ENCODE measurements at places on chromosomes 7 and 10.

- no peak for DNase-seq
Observed at GRCh38 chr7:20320322-20320721, 10.4 kb upstream of the ITGB8 start.

GRCh38 chr7:123122916-123123315, 76.9 kb downstream of the SLC13A1 start:
- no peak for DNase-seq

DNA sequence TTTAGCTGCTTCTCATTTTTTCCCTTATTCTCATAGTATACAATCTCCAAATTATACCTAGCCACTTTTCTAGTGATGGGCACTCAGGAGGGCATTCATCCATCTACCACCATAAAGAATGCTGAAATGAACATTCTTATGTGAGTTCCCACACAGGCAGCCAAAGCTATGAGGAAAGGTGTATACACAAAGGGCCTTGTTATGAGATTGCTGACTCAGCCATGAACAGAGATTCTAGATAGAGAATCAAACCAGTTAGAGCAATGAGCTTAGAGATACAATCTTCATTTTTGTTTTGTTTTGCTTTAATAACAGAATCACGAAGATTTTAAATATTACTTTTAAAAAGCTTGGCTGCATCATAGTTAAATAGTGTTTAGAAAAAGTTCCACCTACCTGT, 54.8 kb upstream of the TNKS2 start:
- no peak for DNase-seq

- DNase-seq: no peak
Observed at GRCh38 chr10:7707858-7708622, 4.9 kb downstream of the ITIH2 start.

GRCh38 chr10:132713421-132714095, 72.4 kb downstream of the NKX6-2 start:
- DNase-seq: no peak

DNA sequence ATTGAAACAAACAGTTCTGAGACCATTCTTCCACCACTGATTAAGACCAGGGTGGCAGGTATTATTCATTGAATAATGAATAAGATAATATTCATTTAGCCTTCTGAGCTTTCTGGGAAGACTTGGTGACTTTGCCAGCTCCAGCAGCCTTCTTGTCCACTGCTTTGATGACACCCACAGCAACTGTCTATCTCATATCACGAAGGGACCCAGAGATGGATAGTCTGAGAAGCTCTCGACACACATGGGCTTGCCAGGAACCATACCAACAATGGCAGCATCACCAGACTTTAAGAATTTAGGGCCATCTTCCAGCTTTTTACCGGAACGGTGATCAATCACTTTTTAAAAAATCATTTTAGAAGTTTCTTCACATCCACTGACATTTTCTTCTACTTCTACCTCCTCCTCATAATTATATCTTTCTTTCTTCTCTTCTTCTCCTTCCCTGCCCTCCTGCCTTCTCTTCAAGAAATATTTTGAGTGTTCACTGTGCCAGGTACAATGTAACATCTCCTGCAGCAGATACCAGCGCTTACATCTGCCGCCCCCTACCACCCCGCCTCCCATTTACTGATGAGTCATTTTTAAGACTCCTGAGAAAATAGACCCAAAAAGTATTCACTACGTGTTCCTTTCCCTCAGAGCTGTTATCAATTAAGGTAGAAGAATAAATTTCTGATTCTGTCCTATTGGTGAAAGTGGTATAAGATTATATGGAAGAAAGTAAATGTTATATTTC, 101.7 kb downstream of the VTI1A start:
- DNase-seq: no peak

- peak; percentile 60 for DNase-seq
Observed at GRCh38 chr10:80454513-80455460, 677 bp downstream of the TSPAN14 start.

DNA sequence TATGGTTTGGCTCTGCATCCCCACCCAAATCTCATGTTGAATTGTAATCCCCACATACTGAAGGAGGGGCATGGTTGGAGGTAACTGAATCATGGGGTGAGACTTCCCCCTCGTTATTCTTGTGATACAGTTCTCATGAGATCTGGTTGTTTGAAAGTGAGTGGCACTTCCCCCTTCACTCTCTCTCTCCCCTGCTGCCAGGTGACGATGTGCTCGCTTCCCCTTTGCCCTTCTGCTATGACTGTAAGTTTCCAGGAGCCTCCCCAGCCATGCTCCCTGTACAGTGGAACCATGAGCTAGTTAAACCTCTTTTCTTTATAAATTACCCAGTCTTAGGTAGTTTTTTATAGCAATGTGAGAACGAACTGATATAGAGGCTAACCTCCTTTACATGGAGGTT, 16.6 kb downstream of the PLPP4 start:
- no peak for DNase-seq

- DNase-seq: no peak
Observed at GRCh38 chr7:34341326-34341725, 316.7 kb upstream of the NPSR1 start.

DNA sequence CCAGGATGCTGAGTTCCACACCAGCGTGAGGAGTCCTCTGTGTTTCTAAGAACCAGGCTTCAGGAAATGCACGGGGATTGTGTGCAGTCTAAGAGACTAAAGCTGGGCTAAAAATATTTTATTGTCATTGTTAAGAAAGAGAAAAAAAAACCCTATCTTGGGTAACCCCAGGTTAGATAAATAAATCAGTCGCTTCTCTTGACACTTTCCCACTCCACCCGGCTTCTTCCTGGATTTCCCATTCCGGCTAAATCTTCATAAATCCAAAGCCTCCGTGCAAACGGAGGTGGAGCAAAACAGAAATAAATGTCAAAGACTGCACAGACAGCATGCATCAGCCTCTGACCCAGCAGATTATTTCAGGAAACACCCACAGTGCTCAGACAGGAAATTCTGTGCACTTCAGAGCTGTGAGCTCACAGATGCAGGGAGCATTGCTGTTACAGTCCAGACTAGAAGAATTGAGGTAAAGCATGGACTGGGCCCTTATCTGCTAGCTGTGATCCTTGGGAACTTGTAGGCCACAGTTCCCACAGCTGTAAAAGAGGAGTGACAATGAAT, 44.8 kb upstream of the GRID1 start:
- DNase-seq: no peak

- DNase-seq: no peak
Observed at GRCh38 chr10:24894309-24894708, 58.1 kb downstream of the PRTFDC1 start.

Data from 8988T (cell line).